ENCODE measurements at places on chromosomes 13 and 19.

DNA sequence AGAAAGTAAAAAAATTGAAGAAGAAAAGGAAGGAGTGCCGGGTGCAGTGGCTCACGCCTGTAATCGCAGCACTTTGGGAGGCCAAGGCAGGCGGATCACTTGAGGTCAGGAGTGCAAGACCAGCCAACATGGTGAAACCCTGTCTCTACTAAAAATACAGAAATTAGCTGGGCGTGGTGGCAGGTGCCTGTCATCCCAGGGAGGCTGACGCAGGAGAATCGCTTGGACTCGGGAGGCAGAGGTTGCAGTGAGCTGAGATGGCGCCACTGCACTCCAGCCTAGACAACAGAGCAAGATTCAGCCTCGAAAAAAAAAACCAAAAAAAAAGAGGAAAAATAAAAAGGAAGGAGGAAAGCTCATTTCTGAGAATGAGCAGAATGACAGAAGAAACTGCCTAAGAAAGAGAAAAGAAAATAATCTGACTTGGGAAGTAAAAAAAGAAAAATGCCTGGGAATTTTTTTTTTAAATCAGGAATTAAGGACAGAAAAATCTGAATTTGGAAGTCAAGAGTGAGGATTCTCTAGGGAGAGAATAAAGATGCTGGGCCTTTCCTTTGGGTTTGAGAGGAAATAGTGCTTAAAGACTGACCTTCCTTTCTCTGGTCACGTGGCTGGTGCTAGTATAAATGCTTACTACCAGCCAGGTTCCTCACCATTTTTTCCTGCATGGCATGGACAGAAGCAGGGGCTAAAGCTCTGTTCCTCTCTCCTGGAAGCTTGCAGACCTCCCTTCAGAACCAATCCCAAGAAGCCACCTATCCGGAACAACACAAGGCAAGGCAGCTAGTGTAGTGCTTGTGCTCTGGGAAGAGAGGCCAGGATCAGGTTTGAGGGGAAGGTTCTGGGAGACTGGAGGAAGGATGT, at the start of gene FFAR2:
FFAR2 (plus strand) TSS at position 652 of the 864 bp plus-strand sequence. CDS start 1,458 bp downstream, outside the sequence.
- DNase-seq, result no peak

DNA sequence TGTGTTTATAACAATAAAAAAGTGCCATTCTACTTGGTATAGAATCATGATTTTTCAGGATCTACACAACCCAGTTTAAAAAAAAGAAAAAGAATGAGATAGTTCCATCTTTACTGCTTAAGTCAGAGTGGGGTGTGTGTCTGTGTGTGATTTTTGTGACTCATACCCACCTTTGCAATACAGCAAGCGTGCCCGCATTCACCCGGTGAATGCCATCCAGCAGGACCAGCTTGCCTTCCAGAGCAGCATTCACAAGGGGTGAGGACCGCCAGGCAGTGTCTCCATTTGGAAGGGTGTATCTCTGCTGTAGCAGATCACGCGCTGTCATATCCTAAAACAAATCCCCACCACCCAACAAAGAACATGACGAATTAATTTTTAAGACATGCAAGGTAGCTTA, 127.7 kb downstream of the VWA8 start:
- no peak for DNase-seq

GRCh38 chr13:35349052-35349451, 127.4 kb downstream of the MAB21L1 start:
- no peak for DNase-seq

DNA sequence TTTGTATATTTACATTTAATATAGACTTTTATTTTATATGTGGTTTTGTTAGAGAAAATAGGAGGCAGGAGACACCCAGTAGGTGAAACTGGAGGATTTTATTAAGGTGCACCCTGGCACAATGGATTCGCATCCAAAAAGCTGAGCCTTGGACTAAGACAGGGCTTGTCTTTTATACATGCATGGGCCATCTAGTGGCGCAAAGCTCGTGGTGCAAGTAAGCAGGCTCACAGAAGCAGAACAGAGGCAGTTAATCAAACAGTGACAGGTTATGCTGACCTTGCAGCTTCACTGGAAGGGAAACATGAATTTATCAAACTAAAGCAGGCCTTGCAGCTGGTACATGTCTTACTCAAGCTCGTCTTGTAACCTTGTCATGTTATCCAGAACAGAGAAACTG, 58.8 kb upstream of the ZNF681 start:
- peak; percentile 3 for DNase-seq

DNA sequence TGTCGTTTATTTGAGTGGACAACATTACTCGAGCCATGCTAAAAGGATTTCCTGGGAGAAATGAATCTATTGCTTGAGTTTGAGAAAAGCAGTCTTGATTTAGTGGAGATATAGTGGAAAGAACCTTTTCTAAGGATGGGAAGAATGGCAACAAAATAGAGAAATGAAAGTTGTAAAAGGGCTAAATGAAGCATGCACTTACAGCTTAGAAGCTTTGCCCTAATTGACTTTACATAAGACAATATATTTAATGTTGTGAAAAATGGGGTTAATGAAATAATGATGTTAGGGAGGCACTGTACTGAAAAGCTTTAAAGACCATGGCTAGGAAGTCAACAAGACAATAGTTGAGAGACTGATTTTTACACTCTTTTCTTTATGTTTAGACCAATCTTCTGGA, 35.4 kb downstream of the SLC10A2 start:
- DNase-seq, result no peak

- DNase-seq, result no peak
Measured at GRCh38 chr19:16116067-16116466, 4.4 kb downstream of the RAB8A start.

DNA sequence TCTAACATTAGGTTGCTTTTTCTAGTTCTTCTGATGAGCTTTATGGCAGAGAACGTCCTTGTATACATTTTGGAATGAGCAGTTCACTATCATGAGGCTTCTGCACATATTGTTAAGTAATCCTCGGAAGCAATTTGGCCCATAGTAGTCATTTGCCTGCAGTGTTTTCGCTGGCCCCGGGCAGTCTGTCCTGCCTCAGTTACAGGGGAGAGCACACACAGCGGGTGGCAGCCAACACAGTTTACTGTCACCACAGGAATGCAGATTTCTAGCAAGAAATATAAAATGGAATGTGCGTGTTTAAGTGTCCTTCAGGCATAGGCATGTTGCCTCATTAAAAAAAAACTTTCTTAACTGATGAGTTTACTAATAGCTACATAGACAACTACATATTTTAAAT, 71.5 kb upstream of the GJB6 start:
- no peak for DNase-seq

DNA sequence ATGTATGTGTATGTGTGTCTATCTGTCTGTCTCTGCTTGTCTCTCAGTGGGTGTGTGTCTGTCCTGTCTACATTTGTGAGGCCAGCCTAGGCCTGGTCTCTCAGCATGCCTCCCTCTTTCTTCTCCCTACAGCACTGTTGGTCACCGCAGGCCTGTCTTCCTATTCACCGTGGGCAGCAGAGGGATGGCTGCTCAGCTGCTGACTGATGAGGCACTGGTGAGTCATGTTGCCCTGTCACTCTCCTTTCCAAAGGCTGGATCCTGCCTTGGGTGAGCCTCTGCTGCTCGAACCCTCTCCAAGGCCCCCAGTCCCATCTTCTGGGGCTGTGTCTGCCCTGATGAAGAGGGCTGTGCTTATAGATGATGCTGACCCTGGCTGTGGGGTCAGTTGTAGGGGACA, 6.3 kb downstream of the ZNF71 start:
- DNase-seq, result peak; percentile 7

DNA sequence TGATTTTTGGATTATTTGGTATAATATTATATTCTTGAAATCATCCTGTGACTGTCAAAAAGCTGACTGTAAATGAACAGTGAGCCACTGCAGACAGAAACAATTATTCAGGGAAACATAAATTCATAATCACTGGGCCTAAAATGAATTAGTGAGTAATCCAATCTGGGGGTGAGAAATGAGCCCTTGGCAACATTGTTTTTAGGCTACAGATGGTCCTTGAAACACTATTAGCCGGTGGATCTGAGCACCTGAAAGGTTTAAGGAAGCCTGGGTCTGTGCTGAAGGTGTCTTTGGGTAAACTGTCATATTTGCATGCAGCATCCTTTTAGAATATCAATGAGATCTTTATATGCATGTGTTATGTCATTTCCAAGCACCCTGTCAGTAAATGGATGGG, 290.7 kb downstream of the ATP8A2 start:
- no peak for DNase-seq

DNA sequence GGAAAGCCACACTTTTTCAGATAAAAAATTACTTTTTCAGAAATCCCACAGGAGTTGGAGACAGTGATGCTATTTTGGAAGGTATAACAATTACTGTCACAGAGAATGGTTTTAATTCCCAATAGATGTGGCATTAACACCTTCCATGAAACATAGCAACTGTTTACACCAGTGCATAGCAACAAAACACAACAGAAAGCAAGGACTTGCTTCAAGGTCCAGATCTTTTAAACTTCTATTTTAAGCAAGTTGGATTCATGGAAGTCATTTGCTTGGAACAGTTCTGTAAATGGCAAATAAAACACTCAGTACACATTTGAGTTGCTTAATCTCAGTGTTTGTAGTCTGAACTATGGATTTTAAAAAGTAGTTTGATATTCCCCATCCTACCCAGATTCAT, 385.9 kb upstream of the SPRY2 start:
- DNase-seq, result no peak

DNA sequence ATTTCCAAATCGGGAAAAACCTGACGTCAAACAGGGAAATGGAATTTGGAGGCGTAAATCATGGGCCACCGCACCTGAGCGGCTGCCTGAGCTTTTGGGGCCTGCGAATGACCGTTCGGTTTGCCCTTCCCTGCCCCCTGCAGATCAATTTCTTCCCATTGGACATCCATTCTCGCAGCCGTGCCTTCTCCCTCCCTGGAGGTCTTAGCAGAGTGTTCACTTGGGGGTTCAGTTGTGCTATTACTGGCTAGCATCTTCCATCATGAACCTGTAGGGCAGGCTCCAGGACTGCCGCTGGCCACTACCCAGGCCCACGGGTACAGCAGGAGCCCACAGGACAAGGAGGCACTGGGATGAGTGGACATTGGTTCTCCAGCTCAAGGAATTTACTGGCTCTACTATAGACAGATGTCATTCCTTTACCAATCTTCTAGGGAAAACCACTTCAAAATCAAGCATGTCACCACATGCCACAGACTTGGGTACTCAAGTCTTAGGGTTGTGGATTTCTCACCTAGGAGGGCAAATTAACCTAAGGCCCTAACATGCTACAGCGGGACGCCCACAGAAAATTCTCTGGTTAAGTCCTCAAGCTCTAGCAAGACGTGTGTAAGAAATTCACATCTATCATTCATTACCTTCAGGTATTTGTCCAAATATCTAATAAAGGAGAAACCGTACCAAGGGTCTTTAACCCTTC, 75.5 kb downstream of the COL4A1 start:
- DNase-seq, result no peak

All from HCEC 1CT (cell line).